ENCODE measurements at places on chromosomes 1 and 21.

GRCh38 chr1:66920543-66920942 is 4.1 kb downstream of the DNAI4 start:
- no peak for DNase-seq

DNA sequence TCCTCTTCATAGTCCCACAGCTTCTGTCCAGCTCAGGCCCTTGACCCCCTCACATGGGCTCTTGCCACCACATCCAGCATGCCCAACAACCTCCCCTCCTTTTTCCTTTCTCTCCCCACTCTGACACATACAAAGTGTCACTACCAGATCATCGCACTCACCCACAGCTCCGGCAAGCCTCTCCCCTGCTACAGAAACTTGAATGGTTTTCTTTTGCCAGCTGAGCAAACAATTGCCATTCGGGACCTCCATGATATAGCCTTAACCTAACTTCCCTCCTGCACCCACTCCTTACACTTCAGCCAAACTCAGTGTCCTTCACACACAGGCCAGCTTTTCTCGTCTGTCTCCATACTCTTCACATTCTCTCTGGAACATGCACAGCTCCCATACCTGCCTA is 43.3 kb downstream of the MAB21L3 start:
- DNase-seq, result no peak

DNA sequence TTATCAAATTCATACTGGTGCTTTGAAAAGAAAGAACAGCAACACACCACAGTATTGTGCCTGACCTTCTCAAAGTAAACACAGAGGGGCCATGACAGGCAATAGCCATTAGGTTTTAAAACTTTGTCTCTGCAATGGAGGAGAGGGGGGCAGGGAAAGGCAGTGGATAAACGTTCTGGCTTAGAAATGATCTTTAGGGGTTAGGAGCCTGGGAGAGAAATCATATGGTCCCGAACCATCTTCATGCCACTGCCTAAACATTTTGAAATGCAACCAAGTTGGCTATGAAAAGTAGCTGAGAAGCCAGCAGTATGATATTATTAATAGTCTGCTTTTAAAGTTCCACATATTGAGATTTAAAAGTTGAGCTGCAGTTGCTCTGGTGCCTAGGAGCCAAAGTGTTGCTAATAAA is 39.8 kb downstream of the PLPP3 start:
- no peak for DNase-seq

DNA sequence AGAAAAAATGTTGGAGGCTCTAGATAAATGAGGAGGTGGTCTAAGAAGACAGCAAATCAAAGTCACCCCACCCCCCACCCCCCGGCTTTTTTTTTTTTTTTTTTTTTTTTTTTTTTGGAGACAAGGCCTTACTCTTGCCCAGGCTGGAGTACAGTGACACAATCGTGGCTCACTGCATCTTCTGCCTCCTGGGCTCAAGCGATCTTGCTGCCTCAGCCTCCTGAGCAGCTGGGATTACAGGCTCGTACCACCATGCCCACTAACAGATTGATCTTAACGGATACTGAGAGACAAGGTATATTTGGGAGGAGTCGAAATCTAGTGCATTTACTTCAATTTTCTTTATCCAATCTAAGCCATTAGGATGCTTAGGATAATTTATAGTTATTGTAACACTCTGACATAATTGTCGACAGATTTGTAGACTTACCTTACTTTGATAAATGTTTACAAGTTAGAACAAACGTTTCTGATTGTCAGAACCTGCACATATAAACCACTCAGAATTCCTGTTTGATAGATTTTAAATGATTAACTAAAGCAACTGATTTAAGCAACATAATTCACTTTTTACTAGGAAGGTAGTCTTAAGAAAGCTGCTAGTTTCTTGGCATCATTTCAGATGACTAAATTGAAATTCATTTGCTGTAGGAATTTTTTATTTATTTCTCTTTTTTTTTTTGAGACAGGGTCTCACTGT is 33.7 kb upstream of the NBL1 start:
- no peak for DNase-seq

GRCh38 chr1:183291802-183292514 is 105.9 kb downstream of the LAMC2 start:
- DNase-seq, result no peak

- DNase-seq, result no peak
Measured at GRCh38 chr1:111842411-111842810, 86.7 kb downstream of the DDX20 start.

GRCh38 chr1:84721152-84721551 is 30.9 kb upstream of the SSX2IP start:
- peak; percentile 42 for DNase-seq

DNA sequence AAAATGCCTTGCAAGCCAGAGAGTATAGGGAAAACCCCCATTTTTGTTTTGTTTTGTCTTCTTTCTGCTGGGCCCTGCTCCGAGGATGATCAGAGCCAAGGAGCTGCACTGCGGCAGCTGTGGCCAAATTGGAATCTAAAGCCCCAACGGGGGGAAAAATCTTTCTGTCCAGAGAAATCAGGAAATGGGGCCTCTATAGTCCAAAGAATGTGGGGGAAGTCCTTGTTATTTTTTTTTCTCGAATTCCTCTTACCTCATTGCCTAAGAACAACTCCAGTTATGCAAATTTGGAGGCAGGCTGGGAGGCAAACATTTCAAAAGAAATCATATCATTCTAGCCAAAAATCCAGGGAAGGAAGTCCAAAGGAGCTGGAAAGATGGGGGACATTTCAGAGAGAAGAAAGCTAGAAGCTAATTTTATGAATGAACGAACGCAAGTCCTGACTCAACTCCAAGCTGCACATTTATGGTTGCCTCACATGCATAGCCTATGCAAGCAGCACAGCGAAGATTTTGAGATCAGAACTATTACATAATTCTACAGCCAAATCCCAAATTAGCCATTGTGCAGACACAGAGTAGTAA is 263.2 kb downstream of the KCTD3 start:
- DNase-seq, result no peak

GRCh38 chr21:39319251-39319756 is 5.9 kb upstream of the BRWD1 start:
- DNase-seq, result no peak

GRCh38 chr1:186535388-186536133 is 74.6 kb upstream of the PDC start:
- peak; percentile 82 for DNase-seq

DNA sequence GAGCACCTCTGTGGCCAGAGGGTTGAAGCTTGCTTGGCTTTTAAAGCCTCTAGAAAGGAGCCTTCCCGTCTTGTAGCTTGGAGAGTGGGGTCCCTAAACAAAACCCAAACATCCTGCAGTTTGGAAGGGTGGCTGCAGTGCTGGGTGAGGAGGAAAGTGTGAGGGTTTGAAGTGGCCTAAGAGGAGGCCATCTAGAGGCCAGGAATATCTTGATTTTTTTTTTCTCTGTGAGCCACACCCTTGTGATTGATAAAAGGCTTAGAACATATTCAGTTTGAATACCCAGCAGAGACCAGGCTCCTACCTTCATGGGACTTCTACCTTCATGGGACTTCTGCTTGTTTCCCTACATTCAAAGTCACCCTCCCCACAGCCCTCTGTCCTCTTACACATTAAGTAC is 37.3 kb upstream of the PIGV start:
- no peak for DNase-seq

DNA sequence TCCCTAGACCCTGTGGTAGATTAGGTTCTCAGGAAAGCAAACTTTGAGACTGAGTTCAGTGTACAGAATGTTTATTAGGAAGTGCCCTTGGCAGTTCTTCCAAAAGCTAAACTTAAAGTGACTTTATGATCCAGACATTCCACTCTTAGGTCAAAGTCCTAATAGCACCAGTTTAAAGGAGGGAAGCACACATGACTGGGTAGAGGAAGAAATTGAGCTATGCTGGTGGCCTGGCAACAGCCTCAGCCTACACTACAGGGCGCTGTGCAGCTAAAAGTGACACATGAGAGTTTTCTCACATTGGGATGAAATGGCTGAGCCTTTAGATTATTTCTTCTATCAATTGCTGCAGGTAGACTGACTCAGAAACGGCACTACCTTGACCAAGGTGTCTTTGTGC is 280.4 kb downstream of the BRINP2 start:
- DNase-seq, result peak; percentile 10

GRCh38 chr1:157472056-157472701 is 80.1 kb downstream of the FCRL5 start:
- DNase-seq, result no peak

DNA sequence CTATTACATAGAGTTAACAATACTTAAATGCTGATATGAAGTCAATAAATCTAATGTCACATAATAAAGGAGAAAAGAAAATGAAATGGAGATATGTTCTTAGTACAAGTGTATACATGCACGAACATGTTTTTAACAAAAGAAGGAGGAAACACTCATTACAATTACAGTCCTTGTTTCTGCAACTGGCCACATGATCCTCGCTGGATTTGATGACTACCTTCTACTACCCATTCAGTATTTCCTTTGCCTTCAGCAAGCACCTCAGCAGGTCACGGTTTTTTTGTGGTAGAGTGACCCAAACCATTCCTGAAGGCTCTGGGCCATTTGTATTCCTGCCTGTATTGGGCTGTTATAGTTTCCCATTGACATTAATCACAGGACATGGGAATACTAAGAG is 172.8 kb upstream of the CXADR start:
- no peak for DNase-seq

DNA sequence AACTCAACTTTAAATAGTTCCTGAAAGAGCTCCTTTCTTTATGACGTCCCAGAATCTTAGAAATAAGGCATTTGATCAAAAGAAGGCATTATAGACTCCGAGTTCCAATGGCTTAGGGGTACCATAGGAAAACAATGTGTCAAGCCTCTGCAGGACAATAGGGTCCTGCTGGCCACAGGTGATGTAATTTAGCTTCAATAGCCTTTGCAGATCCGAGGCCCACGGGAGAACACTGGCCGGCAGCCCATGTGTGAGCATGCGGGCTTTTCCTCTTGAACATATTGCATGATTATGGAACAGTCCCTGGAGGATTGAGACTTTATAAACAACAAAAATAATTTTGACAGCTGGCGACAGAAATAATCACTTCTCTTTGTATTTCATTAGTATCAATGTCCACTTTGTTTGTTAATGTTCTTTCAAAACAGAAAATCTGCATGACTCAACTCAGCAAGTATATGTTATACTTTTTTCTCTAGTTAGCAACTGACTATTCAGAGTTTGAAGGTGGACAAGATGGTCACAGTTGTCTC is 49.0 kb upstream of the NR5A2 start:
- no peak for DNase-seq

- DNase-seq, result no peak
Measured at GRCh38 chr1:1119272-1119890, 3.5 kb upstream of the C1orf159 start.

DNA sequence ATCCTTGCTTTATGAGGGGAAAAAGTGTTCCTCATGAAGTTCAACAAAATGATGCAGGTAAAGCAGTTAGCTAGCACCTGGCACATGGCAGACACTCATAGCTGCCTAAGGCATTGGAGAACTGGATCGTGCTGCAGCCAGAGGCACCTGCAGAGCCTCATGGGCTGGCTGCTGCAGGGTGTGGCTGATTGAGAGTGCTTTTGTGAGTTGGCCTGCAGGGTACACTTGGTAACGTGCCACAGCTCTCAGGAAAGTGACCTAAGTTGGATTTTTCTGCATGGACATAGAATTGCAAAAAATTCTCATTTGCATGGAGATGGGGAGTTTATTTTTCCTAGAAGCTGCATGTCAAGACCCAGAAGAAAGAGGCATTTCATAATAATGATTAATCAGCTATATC is 31.6 kb upstream of the IL20 start:
- no peak for DNase-seq

- DNase-seq, result no peak
Measured at GRCh38 chr1:235906436-235906835, 39.7 kb upstream of the LYST start.

- DNase-seq, result peak; percentile 85
Measured at GRCh38 chr1:2189459-2190425, 4.8 kb downstream of the FAAP20 start.

- no peak for DNase-seq
Measured at GRCh38 chr1:114299331-114299975, 145.8 kb upstream of the SYT6 start.

DNA sequence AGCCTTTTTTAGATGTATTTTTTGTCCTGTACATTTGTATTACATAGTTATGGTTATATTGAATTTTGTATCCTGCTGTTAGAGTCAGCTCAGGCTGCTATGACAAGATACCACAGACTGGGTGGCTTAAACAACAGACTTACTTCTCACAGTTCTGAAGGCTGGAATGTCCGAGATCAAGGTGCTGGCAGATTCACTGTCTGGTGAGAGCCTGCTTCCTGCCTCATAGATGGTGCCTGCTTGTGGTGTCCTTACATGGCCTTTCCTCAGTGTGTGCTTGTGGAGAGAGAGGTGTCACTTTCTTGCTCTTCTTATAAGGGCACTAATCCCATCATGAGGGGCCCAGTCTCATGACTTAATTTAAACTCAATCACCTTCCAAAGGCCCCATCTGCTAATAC is 23.1 kb upstream of the MYSM1 start:
- no peak for DNase-seq

DNA sequence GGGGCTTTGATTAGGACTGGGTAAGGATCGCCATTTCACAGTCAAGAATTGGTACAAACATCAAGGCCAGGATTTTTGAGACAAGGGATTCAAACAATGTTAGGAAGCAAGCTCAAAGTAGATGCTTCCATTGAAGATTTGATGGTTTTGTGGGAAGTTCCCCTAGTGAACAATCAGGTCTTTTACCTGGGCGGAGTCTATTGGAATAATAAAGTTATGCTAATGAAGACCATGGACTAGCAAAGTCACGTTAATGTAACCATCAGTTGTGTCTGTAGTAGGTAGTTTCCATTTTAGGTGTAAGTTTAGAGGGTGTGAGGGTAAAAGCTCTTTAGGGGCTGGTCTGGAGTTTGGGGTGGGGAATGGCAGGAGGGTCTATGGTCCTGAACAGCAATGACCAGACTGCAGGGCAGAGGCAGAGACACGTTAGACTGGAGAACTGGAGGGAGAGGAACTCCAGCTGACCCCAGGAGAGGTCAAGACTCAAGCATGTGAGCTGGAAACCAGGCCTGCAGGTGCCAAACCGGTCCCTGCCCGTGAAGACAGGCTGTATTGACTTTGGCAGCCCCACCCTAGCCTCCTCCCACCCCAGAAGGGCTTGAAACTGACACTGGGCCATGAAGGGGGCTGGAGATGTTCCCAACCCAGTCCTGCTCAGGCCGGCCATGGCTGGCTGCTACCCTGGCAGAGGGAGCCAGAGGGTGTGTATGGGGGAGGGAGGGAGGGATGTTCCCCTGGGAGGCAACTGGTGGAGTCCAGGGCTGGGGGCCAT is 36.0 kb upstream of the GPR37L1 start:
- DNase-seq, result no peak
